ENCODE measurements at places on chromosomes 1 and 21. TPM values are rescaled to one million over a fixed set of nuclear protein-coding genes. Genes with fewer than 3 reads are reported as not detected.

- H3K4me1 ChIP-seq, result no peaks in the 10 kb centered on the region
- H3K36me3 ChIP-seq, result no peaks in the 10 kb centered on the region
- no peak for DNase-seq
Observed at GRCh38 chr1:210359255-210359654, 30.6 kb downstream of the HHAT start.

GRCh38 chr1:3213730-3214129 is 144.7 kb downstream of the PRDM16 start:
- no peak overlapping the region for H3K27ac ChIP-seq
- DNase-seq, result no peak
- no peaks in the 10 kb centered on the region for H3K4me1 ChIP-seq
- H3K4me3 ChIP-seq, result no peak overlapping the region

GRCh38 chr1:62235576-62235975 is 40.9 kb downstream of the L1TD1 start:
- H3K27ac ChIP-seq, result no peak overlapping the region

GRCh38 chr1:117094841-117095604 is 26.5 kb downstream of the TRIM45 start:
- no peak for DNase-seq
- H3K27me3 ChIP-seq, result no peaks in the 10 kb centered on the region
- no peak overlapping the region for H3K27ac ChIP-seq
- no peak overlapping the region for H3K4me3 ChIP-seq
- peaks cover 8% of the 10 kb centered on the region for H3K36me3 ChIP-seq

DNA sequence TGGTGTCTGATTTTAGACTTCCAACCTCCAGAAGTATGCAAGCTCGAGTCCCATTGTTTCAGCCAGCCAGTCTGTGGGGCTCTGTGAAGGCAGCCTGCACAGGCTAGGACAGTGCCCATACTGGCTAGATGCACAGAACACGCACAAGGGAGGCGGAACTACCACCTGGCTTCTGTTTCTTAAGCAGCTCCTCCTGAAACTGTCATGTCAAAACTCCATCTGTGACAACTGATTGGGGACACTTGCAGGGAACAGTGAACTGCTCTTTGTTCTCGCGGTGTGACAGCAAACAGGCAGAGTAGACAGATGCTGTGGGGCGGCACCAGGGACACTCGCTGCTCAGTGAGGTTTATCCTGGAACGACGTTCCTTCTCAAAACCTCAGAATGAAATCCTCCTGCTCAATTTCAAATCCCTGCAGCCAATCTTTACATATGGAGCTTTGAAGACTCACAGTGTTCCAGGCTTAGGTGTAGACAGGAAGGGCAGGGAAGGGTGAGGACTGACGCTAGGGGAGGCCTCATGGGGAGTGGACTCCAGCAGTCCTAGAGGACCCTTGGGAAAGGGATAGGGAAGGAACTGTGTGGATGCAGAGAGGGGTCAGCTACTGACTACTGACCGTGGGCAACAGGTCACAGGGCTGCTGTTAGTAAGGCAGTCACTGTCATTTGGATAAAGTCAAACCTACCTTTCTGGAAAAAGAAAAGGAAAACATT is 73.8 kb downstream of the ERG start:
- H3K27ac ChIP-seq, result no peak overlapping the region
- H3K27me3 ChIP-seq, result no peaks in the 10 kb centered on the region
- no peaks in the 10 kb centered on the region for H3K36me3 ChIP-seq
- no peak for DNase-seq

GRCh38 chr1:9441451-9442133 is 97.7 kb upstream of the SLC25A33 start:
- H3K4me3 ChIP-seq, result no peak overlapping the region
- no peaks in the 10 kb centered on the region for H3K27me3 ChIP-seq
- H3K27ac ChIP-seq, result peak overlapping the region; percentile 65
- peaks cover 14% of the 10 kb centered on the region for H3K4me1 ChIP-seq

Gene CYP2J2
- total RNA-seq, result 1.4 TPM

Gene STIL
- 7.0 TPM for total RNA-seq

Measured in upper lobe of left lung (tissue), 6 donors.